ENCODE measurements at places on chromosomes 12 and 14. TPM values are rescaled to one million over a fixed set of nuclear protein-coding genes. Genes with fewer than 3 reads are reported as not detected.

The EML1 gene
- 66.5 TPM for total RNA-seq

The NPAS3 gene
- total RNA-seq = not detected

The STYK1 gene
- total RNA-seq = not detected

The SLCO1B1 gene
- not detected for total RNA-seq

The CCDC38 gene
- not detected for total RNA-seq

The BBS10 gene
- 7.4 TPM for total RNA-seq

The RIN3 gene
- 47.4 TPM for total RNA-seq

- no peak for DNase-seq
- no peaks in the 10 kb centered on the region for H3K27me3 ChIP-seq
- no peak overlapping the region for H3K4me3 ChIP-seq
- no peak overlapping the region for H3K27ac ChIP-seq
- no peaks in the 10 kb centered on the region for H3K36me3 ChIP-seq
- no peaks in the 10 kb centered on the region for H3K4me1 ChIP-seq
These were observed 8.6 kb downstream of the ACVRL1 start for GRCh38 chr12:51915951-51916350.

DNA sequence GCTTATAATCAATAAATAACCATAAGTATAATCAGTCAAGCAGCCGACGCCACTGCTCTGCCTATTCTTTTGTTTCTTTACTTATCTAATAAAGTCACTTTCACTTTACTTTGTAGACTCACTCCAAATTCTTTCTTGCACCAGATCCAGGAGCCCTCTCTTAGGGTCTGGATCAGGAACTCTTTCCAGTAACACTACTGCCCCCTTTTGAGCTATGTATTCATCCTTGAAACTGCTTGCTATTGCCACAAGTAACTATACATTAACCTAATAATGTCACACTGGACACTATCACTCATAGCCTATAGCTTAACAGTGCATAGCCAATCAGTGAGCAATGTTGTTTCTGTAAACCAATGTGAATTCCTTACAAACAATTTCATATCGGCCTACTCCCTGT lies 2.8 kb upstream of the NID2 start:
- H3K27ac ChIP-seq = no peak overlapping the region
- no peaks in the 10 kb centered on the region for H3K36me3 ChIP-seq
- no peak overlapping the region for H3K4me3 ChIP-seq
